Neural crest cell (in vitro differentiated cells): ENCODE measurements at places on chromosomes 16 and 17.

- H3K27ac ChIP-seq = peak overlapping the region; percentile 84
- no peak for DNase-seq
- H3K36me3 ChIP-seq = no peaks in the 10 kb centered on the region
- no peaks in the 10 kb centered on the region for H3K27me3 ChIP-seq
- H3K4me1 ChIP-seq = peaks cover 13% of the 10 kb centered on the region
Measured at GRCh38 chr16:3579776-3580175, 2.6 kb upstream of the NLRC3 start.

GRCh38 chr17:30559656-30560055 is 82.4 kb downstream of the GOSR1 start:
- H3K4me3 ChIP-seq = no peak overlapping the region
- no peaks in the 10 kb centered on the region for H3K4me1 ChIP-seq
- H3K27ac ChIP-seq = no peak overlapping the region
- H3K27me3 ChIP-seq = no peaks in the 10 kb centered on the region

- H3K36me3 ChIP-seq = peaks cover 4% of the 10 kb centered on the region
- no peaks in the 10 kb centered on the region for H3K27me3 ChIP-seq
- no peak overlapping the region for H3K4me3 ChIP-seq
- DNase-seq = no peak
- H3K27ac ChIP-seq = no peak overlapping the region
- H3K4me1 ChIP-seq = no peaks in the 10 kb centered on the region
Measured at GRCh38 chr17:69733171-69734012, 318.9 kb downstream of the MAP2K6 start.

DNA sequence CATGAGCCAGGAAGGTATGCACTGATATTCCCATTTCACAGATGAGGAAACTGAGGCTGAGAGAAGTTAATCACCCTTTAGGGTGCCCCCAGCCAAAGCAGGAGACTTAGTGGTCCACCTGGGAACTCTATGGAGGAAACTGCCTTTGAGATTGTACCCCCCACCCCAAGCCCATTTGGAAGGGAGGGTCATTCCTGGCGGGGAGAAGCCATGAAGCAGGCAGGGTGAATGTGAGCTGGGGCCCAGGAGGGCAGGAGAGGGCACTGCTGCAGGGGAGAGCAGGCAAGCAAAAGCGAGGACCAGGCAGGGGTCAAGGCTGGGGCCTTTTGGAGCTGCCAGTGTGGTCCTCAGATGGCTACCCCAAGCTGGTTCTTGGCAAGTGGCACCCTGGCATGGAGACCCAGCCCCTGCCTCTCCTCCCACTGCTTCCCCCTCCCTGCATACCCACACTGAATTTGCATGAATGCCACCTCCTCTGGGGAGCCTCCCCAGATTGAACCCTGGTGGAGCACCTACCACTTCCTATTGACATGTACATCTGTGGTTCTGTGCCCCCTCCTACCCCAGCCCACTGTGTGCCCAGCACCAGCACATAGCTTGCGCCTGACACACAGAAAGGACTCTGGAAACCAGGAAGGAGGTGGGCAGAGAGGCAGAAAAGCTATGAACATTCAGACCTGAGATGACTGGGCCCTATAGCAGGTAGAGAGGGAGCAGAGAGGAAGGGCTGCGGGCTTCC is 965 bp upstream of the TMC6 start:
- no peak for DNase-seq
- peaks cover 34% of the 10 kb centered on the region for H3K27me3 ChIP-seq
- H3K4me1 ChIP-seq = peaks cover 30% of the 10 kb centered on the region
- H3K4me3 ChIP-seq = peak overlapping the region; percentile 92
- H3K36me3 ChIP-seq = no peaks in the 10 kb centered on the region

DNA sequence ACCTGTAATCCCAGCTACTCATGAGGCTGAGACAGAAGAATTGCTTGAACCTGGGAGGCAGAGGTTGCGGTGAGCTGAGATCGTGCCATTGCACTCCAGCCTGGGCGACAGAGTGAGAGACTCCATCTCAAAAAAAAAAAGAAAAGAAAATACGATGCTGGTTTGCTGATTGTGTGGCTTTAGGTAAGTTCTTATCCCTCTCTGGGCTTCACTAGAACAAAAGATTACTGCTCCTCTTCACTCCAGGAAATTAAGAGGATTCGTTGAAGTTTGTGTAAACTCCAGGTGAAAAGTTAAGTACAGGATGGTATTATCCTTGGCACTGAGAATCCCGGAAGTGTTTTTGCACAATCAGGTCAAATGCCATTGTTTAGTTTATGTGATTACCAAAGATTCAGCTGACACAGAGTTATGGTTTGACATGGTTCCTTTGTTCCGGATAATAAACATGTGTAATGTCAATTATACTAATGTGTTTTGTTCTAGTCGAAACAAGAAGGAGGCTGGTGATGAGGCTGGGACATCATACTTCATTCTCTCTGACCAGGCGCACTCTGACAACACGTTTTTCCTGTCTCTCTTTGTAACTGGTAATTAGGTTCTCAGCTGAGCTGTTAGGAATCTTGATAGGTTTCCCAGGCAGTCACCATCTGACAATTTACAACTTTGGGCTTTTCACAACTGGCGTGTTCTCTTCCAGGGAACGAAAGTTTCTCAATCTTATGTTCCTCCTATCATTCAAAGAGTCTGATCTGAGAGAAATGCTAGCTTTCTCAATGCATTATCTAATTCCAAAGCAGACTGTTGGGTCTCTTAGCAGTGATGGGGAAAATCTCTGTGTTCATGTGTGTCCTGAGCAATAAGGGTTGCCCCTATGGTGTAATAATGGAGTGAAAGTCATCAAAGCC is 10.8 kb upstream of the TAOK1 start:
- H3K4me3 ChIP-seq = no peak overlapping the region
- no peaks in the 10 kb centered on the region for H3K36me3 ChIP-seq
- DNase-seq = no peak
- H3K27ac ChIP-seq = peak overlapping the region; percentile 8

- peaks cover 9% of the 10 kb centered on the region for H3K4me1 ChIP-seq
- no peak overlapping the region for H3K4me3 ChIP-seq
- H3K27me3 ChIP-seq = peaks cover 7% of the 10 kb centered on the region
- peak overlapping the region; percentile 64 for H3K27ac ChIP-seq
- H3K36me3 ChIP-seq = peaks cover 20% of the 10 kb centered on the region
Measured at GRCh38 chr16:4535627-4536108, 2.9 kb downstream of the CDIP1 start.

GRCh38 chr17:347309-347899 is 5.2 kb downstream of the RPH3AL start:
- no peak overlapping the region for H3K4me3 ChIP-seq
- DNase-seq = no peak
- H3K27ac ChIP-seq = no peak overlapping the region
- peaks cover 17% of the 10 kb centered on the region for H3K4me1 ChIP-seq

- H3K4me3 ChIP-seq = no peak overlapping the region
- DNase-seq = no peak
- no peaks in the 10 kb centered on the region for H3K27me3 ChIP-seq
Measured at GRCh38 chr16:84985079-84986065, 26.0 kb downstream of the ZDHHC7 start.

DNA sequence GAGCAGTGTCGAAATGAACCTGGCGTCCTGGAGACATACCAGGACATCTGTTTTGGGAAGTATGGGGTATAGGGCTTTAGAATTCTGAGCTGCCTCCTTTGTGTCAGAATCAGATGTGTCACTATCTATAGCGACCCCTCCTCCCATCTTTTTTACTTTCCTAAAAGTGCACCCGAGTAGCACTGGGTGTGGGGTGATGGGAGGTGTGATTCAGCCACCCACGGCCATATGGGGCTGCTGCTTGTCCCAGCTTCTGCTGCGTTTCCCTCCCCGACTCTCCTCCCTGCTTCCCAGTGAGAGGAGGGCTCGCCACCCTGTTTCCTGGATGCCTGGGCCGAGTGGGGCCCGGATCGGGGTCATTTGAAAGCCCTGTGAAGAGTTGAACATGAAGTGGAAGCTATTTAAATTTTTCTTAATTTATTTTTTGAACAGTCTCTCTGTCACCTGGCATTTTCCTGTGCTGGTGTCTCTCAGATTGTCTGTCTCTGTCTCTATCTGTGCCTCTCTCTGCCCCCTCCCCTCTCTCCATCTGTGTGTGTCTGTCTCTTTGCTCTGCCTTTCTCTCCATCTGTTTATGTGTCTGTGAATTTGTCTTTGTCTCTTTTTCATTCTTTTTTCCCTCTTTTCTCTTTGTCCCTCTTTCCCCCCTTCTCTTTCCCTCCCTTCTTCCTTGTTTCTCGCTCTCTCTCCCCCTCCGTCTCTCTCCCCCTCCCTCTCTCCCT is 638.8 kb upstream of the EEF2KMT start:
- H3K27me3 ChIP-seq = peaks cover 7% of the 10 kb centered on the region
- no peak for DNase-seq
- H3K27ac ChIP-seq = no peak overlapping the region
- no peak overlapping the region for H3K4me3 ChIP-seq

DNA sequence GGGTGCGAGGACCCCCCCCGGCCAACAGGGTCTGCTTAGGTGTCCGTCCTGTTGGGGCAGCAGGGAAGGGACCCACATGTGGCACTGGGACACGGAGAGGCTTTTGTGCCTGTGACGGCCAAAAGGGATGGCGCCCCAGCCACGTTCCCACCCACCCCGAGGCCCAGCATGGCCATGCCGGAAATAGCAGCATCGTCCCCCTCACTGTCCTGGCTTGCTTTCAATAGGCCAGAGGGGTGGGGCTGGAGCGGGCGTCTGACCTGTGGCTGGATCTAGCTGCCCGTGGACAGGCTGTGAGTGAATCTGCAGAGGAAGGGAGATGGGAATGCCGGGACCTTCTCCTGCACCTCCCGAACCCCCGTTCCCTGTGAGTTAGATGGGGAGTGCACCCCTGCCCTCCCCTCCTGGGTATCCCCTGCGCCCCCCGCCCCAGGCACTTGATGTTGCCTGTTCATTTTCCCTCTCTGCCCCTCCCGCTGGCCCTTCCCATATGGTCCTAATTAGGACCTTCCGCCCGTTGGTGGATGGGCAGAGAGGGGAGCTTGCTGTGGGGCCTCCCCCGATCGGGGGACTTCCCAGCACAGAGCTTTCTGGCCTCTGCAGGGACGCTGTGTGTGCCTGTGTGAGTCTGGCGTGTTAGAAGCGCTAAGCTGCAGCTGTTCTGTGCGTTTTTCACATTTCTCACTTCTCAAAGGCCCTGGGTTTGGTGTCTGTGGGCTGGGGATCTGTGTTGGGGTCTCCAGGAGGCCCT is 292.8 kb downstream of the SEC14L1 start:
- no peaks in the 10 kb centered on the region for H3K36me3 ChIP-seq
- H3K27ac ChIP-seq = peak overlapping the region; percentile 43
- no peak for DNase-seq
- H3K27me3 ChIP-seq = no peaks in the 10 kb centered on the region
- H3K4me1 ChIP-seq = peaks cover 77% of the 10 kb centered on the region
- peak overlapping the region; percentile 69 for H3K4me3 ChIP-seq

DNA sequence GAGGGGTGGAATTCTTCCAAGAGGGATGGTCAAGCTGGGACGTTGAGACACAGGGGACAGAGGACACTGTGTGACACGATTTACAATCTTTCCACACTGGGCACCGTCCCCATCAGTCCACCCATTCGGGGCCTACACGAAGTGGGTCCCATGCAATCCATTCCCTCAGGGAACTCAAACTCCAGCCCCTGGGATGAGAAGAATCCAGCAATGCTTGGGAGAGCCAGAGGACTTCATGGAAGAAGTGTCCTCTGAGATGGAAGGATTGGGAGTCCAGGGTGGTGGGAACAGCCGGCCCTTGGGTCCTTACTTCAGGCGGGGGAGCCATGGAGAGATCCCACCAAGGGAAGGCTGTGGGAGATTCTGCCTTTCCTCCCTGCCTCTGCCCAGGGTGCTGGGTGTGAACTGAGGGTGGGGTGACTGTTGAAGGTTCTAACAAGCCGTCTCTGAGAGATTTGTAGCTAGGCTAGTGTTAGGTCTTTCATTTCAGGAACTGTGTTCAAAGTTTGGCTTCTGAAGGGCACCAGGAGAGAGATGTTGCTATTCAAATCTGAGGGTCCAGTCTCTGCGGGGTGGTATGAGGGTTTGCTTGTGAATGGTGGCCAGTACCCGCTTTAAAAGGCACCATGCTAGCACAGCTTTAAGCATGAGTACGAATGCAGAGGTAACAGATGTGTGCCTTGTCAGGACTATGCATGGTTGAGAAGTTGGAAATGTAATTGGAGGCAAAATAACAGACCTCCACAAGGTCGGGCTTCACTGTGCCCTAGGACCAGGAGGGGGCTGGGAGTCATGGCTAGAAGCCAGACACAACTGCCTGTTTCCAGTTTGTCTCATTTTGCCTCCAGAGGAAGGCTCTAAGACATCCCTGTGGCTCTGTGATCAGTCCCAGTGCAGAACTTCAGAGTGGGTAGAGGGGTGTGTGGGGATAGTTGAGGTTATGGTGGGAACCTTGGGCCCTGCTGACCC is 1.9 kb downstream of the ATP1B2 start:
- H3K4me3 ChIP-seq = peak overlapping the region; percentile 84
- DNase-seq = no peak
- H3K27me3 ChIP-seq = peaks cover 9% of the 10 kb centered on the region
- H3K27ac ChIP-seq = no peak overlapping the region

- no peak overlapping the region for H3K4me3 ChIP-seq
- peaks cover 4% of the 10 kb centered on the region for H3K4me1 ChIP-seq
- peaks cover 5% of the 10 kb centered on the region for H3K27me3 ChIP-seq
- peak overlapping the region; percentile 6 for H3K27ac ChIP-seq
Measured at GRCh38 chr16:65510850-65511249, 389.0 kb upstream of the CDH11 start.

- no peak for DNase-seq
- H3K36me3 ChIP-seq = no peaks in the 10 kb centered on the region
- H3K27ac ChIP-seq = no peak overlapping the region
- peaks cover 13% of the 10 kb centered on the region for H3K4me1 ChIP-seq
- H3K4me3 ChIP-seq = no peak overlapping the region
- peaks cover 8% of the 10 kb centered on the region for H3K27me3 ChIP-seq
Measured at GRCh38 chr16:87173294-87173893, 143.8 kb downstream of the C16orf95 start.

- H3K4me1 ChIP-seq = peaks cover 19% of the 10 kb centered on the region
- H3K27ac ChIP-seq = peak overlapping the region; percentile 48
- peaks cover 23% of the 10 kb centered on the region for H3K36me3 ChIP-seq
- DNase-seq = no peak
- H3K4me3 ChIP-seq = no peak overlapping the region
Measured at GRCh38 chr17:19948116-19948943, 29.3 kb downstream of the AKAP10 start.

GRCh38 chr17:19378416-19379360 is at the start of gene MAPK7:
Gene MAPK7 (plus strand): TSS chr17:19378498. CDS start chr17:19378901, 403 bp downstream.
- no peaks in the 10 kb centered on the region for H3K27me3 ChIP-seq
- H3K4me3 ChIP-seq = peak within 1 kb of the TSS; percentile 95
- H3K27ac ChIP-seq = peak within 1 kb of the TSS; percentile 96
- H3K36me3 ChIP-seq = peaks cover 4% of the 10 kb centered on the region

- peaks cover 62% of the 10 kb centered on the region for H3K4me1 ChIP-seq
- H3K36me3 ChIP-seq = peaks cover 31% of the 10 kb centered on the region
- H3K27me3 ChIP-seq = no peaks in the 10 kb centered on the region
- H3K4me3 ChIP-seq = peak overlapping the region; percentile 31
- no peak for DNase-seq
Measured at GRCh38 chr16:72884573-72884972, 163.4 kb downstream of the ZFHX3 start.

GRCh38 chr16:84143784-84144199 is 1.2 kb downstream of the HSDL1 start:
- H3K27me3 ChIP-seq = peaks cover 22% of the 10 kb centered on the region
- no peak overlapping the region for H3K27ac ChIP-seq
- peak overlapping the region; percentile 99 for H3K4me3 ChIP-seq
- H3K36me3 ChIP-seq = peaks cover 4% of the 10 kb centered on the region
